ENCODE measurements at places on chromosomes 7 and 10.

DNA sequence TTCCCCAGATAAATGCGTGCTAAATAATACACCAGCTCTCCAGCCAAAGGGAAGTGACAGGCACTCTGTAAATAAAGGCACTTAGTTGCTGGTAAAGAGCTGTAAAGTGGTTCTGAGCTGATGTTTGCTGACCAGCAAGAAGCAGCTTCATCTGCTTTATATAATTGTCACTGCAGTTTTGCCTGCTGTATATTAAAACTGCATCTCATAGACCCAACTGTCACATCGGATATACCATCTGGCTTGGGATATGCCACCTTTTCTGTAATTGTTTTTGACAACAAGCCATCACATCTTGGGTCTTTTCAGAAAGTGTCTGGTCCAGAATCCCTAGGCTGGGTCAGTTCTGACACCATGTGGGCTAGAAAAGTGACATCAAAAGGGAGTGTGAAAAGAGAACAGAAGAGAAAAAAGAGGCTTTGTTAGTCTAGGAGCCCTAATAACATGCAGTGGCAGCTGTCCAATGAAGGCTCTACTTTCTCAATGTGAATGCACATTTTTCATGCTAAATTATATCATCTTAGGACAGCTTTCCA, 697.6 kb downstream of the KCNMA1 start:
- DNase-seq, result no peak

- DNase-seq, result no peak
These were observed 113.1 kb downstream of the INPP5A start for GRCh38 chr10:132650611-132651250.

DNA sequence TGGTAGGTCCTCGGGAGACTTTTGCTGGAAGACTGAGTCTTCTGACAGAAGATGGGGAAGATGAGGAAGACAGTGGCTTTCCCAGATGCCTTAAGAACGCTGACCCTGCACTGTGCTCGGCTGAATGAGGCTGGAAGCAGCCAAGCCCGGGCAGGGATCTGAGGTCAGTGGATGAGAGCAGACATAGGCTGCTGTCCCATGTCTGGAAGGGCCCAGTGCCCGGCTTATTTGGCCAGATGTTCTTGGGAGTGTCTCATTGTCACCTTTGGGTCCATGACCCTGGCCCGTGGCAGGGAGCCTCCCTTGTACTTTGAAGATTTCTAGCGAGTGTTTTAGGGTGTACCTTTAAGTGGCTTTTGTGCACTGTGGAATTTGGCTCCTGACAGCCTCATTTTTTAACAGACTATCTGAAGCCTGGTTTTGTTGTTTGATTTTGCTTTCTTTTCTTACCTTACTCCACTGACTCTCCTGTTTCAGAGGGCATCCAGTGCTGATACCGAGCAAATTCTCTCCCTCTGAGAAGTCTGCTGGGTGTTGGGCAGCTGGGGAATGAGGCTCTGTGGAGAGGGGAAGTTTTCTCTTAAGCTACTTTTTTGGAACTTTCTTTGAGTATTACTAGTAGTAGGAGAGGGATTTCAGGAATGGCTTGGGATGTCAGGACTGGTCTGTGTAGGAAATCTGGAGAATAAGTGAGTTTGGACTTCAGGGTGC, 61.4 kb downstream of the CREB5 start:
- no peak for DNase-seq

- no peak for DNase-seq
These were observed 9.7 kb upstream of the PURB start for GRCh38 chr7:44894888-44895580.

- no peak for DNase-seq
These were observed 114.5 kb downstream of the LRRC4 start for GRCh38 chr7:127916735-127917134.

GRCh38 chr10:99431190-99431760, 851 bp upstream of the GOT1 start:
- DNase-seq, result peak; percentile 34

DNA sequence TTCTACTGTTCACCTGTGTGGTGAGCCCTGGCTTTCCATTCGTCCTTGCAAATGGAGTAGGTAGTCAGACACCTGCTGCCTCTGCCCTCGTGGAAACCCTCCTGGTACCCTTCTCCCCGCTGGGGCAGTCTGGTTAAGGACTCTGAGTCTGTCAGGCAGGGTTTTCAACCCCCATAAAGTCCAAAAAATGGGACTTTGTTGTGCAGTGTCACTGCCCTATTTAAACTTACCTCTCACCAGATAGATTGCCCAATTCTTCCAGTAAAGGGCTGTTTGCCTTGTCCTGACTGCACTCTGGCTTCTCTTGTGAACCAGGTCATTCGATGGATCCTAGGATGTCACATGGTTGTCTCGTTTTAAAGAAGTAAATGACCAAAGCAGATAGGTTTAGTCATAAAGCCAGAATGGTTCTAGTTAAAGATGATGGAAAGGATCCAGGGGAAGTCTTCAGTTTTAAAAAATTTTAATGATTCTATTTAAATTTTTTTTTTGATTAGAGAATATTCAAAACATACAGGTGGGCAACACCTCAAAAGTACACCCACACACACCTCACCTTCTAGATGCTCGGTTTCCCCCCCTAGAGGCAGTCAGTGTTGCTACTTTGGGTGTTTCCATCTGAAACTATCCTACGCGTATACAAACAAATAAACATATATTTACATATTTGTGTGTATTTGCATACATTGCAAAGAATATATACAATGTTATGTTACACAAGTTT, 22.0 kb downstream of the TMEM176B start:
- no peak for DNase-seq

GRCh38 chr7:117250245-117250644, 72.6 kb downstream of the WNT2 start:
- no peak for DNase-seq
